CD4-positive, alpha-beta T cell treated with Interleukin-4 for 1 hour (primary cell): ENCODE measurements at places on chromosomes 13 and 19.
A peak's percentile ranks its signal among the peaks of the same experiment; 100 is the strongest.

- DNase-seq: no peak
These were observed 14.3 kb downstream of the CEACAM6 start for GRCh38 chr19:41769608-41770007.

- no peak for DNase-seq
These were observed 3.7 kb downstream of the FAM174C start for GRCh38 chr19:1278713-1279660.

DNA sequence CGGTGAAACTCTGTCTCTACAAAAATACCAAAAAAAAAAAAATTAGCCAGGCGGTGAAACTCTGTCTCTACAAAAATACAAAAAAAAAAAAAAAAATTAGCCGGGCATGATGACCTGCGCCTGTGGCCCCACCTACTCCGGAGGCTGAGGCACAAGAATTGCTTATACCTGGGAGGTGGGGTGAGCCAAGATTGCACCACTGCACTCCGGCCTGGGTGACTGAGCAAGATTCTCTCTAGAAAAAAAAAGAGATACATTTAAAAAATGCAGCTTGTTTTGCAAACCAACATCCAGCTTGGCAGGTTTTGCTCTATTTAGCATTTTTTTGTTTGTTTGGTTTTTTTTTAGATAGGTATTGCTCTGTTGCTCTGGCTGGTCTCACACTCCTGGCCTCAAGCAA is 6.7 kb upstream of the PGPEP1 start:
- no peak for DNase-seq

DNA sequence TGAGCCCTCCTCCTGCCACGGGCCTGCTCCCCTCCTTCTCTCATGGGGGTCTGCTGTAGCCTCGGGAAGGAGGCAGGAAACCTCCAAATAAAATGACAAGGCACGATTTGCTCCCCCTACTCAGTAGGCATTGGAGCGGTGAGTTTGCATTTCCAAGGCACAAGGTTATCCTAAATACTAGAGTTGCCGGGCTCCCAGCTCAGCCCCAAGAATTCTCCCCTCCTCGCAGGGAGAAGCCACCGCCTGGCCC is 1.5 kb downstream of the CEBPA start:
- no peak for DNase-seq

GRCh38 chr13:77725071-77725470 is 27.6 kb downstream of the SLAIN1 start:
- no peak for DNase-seq

GRCh38 chr19:57338877-57339276 is 12.2 kb upstream of the ZNF304 start:
- no peak for DNase-seq

DNA sequence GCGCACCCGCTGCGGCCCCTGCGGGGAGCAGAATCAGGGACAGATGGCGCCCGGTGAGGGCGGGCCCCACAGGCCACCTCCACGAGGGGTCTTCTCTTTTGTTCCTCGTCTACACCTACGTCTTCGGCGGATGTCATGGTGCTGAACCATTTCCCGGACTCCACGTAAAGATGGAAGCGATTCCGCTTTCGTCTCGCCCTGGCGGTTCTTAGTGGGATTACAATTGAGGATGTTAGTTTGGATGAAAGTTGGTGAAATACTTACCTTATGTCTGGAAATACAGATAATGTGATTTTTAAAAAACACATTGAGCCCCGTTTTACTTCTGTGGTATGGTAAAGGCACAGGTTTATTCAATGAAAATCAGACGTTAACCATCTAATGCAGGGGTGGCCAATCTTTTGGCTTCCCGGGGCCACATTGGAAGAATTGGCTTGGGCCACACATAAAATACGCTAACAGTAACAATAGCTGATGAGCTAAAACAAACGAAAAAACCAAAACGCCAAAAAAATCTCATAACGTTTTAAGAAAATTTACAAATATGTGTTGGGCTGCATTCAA is 1.4 kb upstream of the ZMYM5 start:
- DNase-seq: peak; percentile 78

DNA sequence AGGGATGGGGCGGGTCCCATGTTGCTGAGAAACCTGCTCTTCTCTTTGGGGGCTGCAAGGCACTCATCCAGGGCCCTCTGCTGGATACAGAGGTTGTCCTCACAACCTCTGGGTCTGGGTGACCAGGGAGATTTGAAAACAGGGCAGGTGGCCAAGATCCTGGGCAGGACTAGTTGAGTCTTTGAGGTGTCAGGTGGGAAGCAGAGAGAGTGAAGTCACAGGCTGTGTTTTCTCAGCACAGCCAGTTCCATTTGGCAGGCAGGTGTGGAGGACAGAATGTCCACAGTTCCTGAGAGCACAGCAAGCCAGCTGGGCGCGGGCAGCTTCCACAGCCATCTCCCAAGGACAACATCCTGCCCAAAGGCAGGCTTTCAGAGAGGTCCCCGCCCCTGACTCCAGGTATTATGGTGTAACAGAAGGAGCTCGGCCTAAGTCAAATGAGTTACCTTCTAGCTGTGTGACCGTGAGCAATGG is 118.8 kb downstream of the NUFIP1 start:
- DNase-seq: no peak

- DNase-seq: peak; percentile 5
These were observed 35.9 kb downstream of the OXGR1 start for GRCh38 chr13:96958286-96958891.

DNA sequence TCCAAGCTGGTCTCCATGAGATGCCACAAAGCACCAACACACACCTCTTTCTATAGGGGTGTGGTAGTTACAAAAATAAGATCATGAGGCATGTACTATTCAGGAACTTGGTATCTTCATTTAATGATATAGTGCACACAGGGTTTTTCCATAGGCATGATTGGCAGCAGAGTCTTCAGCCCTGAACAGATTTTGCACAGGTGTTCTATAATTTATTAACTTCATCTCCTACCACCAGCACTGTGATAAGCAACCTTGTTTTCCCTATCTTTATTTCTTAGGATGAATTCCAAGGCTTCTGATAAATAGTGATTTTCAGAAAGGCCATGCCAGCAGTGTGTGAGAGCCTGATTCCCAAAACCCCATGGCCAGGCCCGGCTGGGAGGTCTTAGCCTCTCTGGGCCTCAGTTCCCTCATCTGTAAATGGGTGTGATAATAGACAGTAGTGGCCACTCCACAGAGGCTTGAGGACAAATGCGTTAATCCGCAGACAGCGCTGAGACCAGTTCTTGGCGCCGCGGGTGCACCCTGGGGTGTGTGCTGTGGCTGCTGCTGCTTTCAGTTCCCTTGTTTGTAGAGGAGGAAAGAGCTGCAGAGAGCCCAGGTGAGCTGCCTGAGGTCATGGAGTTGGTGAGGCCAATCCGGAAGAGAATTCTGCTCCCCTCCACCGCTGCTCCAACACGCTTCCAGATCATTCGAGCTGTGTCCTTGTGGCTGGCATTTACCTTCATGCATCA is 33.1 kb downstream of the DHRS12 start:
- no peak for DNase-seq

DNA sequence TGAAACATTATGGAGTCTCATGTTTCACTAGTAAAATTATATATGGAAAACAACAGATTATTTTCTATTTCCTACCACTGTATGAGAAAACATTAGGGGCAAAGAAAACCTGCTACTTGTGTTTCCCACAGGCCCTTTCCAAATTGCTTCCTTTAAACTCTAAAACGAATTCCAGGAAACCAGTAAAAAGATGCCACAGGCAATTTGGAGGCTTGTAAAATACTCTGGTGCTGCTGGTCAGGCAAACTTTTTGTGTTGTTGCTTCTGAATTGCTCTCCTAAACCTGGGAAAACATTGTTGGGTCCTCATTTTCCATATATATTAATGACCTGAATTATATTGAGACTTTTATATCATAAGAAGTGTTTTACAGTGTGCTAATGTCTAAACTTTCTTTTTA is 141.5 kb downstream of the TDRD3 start:
- no peak for DNase-seq
